OCI-M1 (cell line): ENCODE measurements at places on chromosomes 1 and 21.

- no peak for DNase-seq
Observed at GRCh38 chr1:200033511-200034261, 6.2 kb downstream of the NR5A2 start.

DNA sequence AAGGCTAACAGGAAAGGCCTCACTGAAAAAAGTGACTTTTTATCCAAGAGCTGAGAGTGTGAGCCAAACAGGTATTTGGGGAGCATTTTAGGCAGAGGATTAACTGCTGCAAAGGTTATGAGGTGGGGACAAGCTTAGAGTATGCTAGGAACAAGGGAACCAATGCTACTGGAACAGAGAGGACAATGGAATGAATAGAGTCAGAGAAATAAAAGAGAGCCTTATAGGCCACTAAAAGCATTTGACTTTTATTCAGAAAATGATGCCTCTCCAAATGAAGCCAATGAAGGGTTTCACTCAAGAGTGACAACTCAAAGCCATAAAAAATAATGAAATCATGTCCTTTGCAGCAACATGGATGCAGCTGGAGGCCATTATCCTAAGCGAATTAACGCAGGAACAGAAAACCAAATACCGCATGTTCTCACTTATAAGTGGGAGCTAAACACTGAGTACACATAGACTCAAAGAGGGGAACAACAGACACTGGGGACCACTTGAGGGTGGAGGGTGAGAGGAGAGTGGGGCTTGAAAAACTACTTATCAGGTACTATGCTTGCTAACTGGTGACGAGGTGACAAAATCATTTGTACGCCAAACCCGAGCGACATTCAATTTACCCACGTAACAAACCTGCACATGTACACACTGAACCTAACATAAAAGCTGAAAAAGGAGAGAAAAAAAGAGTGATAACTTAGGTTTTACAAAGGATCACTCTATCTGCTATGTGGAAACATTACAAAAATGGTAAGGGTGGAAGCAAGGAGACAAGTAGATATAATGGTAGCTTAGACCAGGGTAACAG, 11.1 kb downstream of the PTP4A2 start:
- DNase-seq = no peak

DNA sequence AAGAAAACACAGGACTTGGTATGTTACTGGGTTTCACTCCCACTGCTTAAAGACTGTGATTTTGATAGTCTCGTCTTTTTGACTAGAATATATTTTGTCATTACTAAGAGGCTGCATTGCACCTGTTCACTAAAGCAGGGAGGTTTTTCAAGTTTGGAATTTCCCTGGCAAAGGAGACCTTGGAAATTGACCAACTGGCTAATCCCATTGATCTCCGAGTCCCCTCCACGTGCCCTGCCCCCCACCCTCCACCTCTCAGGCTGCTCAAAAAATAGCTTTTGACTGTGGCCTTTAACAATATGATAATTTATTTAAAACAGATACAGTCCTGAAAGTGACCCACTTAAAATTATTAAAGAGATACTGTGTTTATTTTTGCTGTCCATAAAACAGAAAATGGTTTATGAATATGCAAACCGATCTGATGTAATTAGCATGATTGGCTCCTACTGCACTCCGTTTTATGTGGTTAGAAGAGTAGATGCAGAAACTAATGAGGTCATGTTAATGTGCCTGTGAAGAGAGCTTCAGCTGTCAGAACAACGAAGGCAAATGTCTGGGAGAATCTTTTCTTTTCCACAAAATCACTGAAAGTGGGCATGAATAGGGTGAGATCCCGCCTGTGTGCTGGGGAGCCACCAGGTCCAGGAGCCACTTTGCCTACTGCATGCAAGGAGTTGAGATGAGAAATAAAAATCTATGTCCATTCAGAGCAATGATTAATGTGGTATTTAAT, 361.5 kb downstream of the RRAGC start:
- DNase-seq = no peak

DNA sequence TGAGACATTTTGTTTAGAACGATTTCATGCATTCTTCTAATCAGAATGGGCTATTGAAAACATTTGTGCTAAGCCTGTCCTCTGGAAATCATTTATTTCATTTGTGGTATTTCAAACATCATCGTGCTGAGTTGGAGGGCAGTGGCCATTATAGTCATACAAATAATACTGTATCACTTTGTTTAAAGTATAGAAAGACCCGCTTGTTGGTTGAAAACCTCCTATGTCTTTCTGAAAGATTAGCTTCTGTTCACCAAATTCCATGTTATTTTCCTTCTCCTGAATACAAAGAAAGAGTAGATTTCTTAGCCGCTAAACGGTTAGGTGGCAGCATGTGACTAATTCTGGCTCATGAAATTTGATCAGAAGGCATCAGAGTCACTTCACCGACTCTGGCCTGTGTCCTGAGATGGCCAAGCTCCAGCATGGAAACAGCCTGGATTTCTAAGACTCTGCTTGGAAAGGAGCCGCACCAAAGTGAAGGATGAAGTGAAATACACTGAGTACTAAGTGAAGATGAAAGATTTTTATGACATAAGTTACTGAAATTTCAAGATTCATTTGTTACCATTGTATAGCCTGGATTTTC, 355.1 kb downstream of the USP25 start:
- DNase-seq = no peak

GRCh38 chr1:26020330-26020768, 1.2 kb upstream of the EXTL1 start:
- DNase-seq = no peak

DNA sequence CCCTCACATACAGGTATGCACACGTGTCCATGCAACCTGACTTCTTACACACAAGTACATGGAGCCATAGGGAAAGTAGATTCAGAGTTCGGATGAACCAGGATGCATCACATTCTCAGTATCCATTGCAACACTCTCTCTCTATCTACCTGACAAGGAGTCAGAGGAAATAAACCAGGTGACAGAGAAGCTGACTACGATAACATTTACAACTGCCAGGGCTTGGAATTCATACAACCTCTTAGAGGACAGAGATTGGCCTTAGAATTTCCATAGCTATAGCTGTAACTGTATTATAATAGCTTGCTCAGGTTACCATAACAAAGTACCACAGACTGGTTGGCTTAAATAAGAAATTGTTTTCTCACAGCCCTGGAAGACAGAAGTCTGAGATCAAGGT, 116.9 kb upstream of the PALMD start:
- DNase-seq = no peak

GRCh38 chr1:90384193-90384592, 332.9 kb downstream of the BARHL2 start:
- no peak for DNase-seq

- peak; percentile 77 for DNase-seq
Observed at GRCh38 chr1:174258148-174258550, 98.8 kb downstream of the RABGAP1L start.

DNA sequence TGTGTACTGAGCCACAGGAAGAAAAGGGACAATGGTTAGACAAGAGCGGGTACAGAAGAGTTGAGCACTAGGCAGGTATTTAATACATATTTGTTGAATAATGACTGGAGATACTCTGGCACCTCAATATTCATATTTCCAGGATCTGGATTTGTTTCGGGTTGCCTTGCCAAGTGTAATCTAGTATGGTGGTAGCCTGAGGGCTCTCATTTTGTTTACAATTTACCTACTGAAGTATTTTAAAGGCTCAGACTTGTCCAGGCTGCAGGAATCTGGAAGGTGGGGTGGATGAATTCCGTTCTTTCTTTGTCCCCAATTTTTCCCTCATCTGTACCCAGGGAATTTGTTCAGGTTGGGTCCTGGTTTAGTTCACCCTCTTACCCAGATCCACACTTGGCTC, 95.0 kb downstream of the CACHD1 start:
- DNase-seq = no peak

- DNase-seq = no peak
Observed at GRCh38 chr1:18001725-18002124, 105.9 kb upstream of the IGSF21 start.

- no peak for DNase-seq
Observed at GRCh38 chr1:9700340-9700739, 48.8 kb downstream of the PIK3CD start.

DNA sequence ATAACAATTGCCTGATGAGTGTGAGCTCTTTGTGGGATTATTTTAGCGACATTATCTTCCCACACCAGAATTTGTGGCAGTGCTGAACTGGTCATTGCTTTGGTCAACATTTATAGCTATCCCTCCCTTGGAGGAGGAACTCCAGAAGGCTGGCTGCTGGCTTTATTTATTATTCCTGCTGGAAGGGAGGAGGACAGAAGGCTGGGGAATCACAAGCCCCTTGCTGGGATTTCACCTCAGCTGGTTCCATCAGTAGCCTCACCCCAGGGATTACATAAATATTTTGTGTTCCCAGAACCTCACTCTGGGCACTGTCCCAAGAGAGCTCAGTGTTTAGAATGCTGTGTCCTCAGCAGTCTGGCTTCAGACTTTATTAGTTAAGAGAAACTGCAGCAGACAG, 102.8 kb upstream of the C1orf21 start:
- DNase-seq = no peak

DNA sequence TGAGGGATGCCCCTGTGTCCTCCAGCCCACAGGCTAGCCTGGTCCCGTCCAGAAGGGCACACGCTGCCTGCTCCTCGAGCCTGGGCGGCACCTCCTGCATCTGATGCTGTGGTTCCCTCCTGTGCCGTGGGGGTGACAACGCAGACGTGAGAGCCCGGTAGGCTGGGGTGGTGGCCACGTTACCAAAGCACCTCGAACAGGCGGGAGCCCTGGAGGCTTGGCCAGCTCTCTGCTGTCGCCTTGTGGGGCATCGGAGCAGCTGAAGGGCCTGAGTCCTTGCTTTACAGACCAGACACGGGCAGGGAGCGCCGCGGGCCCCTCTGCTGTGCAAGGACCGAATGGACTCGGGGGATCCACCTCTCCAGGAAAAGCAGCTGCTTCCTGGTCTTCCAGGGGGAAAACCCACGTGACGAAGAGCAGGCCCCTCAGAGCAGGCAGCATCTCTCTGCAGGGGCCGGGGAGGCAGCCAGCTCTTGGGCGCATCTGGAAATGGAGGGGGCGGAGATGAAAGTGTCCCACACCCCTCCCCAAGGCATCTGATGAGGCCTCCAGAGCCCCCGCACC, 133.3 kb downstream of the NPHP4 start:
- no peak for DNase-seq

DNA sequence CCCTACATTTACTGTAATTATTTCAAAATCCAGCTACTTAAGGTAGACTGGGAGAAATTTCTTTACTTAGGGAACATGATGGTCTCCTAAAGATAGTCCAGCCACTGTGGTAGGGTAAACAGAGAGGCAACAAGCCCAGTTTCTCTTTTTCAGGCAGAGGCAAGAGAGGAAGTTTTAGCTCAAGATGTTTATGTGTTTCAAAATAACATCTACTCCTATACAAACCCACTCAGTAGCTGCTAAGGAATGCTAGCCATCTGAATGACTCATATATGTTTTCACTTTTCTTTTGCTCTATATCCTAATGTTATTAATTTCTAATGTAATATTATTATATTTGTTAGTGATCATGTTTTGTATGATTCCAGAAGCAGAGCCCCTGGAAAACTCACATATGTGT, 856.6 kb downstream of the PLA2G4A start:
- peak; percentile 20 for DNase-seq

GRCh38 chr1:171286032-171286705, 27.8 kb upstream of the FMO4 start:
- peak; percentile 90 for DNase-seq

DNA sequence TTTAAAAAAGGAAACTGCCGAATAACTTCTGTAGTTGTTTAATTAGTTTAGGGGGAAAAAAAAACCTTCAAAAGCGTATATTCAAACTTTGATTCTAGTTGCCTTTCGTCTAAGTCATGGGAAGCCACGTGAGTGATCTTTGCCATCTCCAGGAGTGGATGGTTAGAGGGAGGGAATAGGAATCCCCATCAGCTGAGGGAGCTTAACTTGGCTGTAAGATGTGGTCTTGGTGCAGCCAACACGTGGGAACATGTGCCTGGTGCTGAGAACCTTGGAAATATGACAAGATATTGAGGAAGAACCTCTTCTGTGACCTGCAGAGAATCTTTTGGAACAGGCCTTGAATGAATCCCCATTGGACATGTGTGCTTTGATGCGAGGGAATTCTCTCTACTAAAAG, 1.7 kb downstream of the BACE2 start:
- DNase-seq = no peak

DNA sequence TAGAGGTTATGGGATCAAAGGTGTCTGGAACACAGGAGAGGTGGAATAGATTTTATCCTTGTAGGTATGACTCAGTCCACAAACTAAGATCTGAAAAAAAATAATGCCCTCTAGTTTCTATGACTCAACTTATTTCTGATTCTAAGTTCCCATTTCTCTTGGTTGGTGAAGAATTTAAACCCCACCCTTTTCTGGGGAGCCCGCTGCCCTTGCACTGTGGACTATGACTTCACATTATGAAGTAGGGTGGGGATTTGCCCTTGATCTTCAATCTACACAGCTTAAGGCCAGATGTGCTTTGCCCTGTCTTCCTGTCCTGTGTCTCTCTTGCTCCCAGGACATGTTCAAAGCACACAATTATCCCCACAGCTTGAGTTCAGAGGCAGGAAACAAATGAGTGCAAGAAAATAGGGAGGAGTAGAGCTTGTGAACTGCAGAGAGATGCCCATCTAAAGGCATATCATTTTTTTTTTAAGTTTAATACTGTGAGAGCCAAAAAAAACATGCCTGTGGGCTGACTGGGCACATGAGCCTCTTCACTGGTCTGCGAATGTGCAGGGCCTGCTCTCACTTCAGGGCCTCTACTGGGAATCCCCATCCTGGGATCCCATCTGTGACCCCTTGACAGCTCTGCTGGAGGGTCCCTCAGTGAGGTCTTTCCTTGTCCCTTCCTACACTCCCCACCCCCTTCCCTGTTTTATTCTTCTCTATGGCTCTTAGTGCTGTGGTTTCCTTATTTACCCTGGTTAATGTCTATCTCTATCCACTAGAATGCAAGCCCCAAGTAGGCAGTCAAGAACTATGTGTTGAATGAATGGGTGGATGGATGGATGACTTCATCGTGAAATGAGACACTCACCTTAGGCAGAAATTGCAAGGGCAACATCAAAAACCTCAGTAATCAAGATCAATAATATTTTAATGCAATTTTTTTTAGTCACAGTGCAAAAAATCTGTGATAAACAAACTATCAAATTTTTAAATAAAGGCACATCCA, 61.5 kb downstream of the CD58 start:
- DNase-seq = peak; percentile 67

- DNase-seq = no peak
Observed at GRCh38 chr1:6278263-6278662, 17.4 kb upstream of the GPR153 start.
